ENCODE measurements at places on chromosomes 5 and 9.

GRCh38 chr9:131982671-131983239 is 96.9 kb downstream of the MED27 start:
- DNase-seq = no peak

DNA sequence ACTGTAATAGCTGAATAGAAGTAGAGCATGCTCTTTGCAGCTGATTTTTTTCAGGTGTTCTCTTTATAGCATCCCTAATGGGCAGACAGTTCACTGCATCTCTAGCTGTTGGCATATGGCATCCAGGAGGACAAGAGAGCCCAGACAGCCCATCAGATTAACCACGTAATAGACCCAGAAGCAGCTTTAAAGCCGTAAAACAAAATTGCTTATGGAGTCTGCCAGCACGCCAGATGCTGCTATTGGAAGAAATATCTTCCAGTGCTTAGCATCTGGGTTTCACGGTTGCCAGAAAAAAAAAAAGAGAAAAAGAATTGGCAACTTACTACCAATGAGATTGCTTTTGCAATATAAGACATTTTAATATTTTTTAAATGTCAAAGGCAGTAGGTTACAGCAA is 869.4 kb upstream of the NUDT12 start:
- DNase-seq = no peak

DNA sequence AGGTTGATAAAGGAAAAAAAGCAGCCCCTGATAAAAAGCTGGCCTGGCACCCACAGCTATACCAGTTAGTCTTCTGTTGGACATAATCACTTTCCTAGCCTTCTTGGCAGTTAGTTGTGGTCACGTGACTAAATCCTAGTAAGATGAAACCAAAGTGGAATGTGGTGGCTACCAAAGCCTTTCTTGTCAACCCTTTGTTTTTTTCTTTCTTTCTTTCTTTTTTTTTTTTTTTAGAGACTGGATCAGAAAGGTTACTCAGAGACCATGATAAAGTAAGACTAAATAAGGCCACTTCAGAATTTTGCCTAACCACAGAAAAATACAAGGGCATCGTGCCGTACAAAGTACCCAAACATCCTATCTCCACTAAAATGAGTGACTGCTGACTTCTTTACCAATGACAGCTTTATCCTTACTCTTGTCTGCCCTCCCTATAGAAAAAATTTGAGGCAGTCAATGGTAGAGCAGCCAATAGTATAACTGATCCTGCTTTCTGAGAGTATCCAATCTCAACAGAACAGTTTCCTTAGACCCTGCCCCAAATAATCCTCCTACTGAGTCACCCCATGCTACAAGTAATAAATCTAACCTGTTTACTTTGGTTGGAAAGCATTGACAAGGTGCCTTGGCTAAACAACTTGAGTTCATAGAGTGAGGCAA is 14.2 kb upstream of the KIF27 start:
- no peak for DNase-seq

- DNase-seq = no peak
Observed at GRCh38 chr5:157864067-157864466, 5.1 kb upstream of the CLINT1 start.

DNA sequence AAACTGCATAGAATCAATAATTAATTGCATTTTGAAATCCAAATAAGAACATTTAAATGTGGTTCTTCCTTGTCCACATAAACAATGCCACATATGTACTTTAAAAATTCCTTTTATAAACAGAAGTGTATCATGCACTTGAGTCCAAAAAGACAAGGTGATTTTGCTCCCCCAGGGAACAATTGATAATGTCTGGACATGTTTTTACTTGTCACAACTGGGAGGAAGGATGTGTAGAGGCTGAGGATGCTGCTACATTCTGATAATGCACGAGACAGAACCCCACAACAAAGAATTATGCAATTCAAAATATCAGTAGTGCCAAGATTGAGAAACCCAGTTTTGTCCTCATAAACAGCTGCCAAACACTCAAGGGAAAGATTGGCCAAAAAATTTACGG is 181.1 kb upstream of the ISL1 start:
- no peak for DNase-seq

DNA sequence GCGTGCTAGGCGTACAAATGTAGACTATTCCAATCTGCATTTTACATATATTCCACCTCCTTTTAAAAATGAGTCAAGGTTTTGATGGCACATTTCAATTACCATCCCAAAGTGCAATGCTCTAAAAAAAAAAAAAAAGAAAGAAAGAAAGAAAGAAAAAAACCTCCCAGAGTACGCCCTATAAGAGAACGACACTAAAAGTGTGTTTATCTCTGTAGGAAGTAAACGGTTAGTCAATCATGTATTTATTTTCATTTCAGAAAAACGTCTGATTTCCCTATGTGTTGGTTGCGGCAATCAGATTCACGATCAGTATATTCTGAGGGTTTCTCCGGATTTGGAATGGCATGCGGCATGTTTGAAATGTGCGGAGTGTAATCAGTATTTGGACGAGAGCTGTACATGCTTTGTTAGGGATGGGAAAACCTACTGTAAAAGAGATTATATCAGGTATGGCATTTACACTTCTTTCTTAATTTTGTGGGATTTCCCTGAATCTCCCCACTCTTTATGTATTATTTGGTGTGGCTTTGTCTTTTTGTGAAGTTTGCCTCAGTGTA is 1.1 kb downstream of the ISL1 start:
- DNase-seq = no peak

- peak; percentile 19 for DNase-seq
Observed at GRCh38 chr9:31347082-31347617, 1037.3 kb upstream of the ACO1 start.

DNA sequence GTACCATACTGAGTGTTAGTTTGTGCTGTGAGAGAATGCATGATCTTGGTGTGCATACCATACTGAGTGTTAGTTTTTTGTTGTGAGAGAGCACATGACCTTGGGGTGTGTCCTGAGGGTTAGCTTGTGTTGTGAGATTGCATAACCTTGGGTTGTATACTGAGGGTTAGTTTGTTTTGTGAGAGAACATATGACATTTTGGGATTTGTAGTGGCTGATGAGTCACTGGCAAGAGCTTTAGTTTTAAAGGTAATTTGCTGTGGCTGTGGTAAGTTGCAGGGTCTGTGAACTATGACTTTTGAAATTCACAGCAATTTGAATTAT is 1068.3 kb upstream of the EDIL3 start:
- DNase-seq = no peak

DNA sequence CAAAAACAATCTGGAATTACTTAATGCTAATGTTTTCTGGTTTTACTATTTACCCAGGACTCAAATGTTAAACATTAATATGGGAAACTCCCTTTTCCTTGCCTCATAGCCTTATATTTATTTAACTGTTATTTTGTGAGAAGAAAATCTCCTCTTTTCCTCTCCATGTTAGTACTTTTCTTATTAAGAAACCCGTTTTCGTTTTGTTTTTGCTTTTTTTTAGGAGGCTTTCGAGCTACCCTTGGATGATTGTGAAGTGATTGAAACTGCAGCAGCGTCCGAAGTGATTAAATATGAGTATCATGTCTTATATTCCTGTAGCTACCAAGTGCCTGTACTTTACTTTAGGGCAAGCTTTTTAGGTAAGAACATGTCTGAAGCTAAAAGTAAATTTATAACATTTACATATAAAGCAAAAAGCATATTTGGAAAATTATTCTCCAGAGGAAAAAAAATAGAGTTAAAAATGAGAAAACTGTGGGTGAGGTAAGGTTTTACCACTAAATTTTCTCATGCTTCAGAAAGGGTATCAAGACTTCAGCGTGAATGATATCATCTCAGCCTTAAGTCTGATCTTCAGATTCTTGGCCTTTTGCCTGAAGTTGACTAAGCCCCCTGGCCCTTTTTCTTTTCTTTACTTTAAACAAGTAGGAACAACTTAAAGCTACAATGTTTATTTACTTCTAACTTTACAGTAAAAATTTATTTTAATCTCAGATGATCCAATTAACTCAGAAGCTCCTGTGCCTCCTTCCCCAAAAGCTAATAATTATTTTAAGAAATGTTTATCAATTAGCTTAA is 113.8 kb downstream of the RPS23 start:
- DNase-seq = no peak

DNA sequence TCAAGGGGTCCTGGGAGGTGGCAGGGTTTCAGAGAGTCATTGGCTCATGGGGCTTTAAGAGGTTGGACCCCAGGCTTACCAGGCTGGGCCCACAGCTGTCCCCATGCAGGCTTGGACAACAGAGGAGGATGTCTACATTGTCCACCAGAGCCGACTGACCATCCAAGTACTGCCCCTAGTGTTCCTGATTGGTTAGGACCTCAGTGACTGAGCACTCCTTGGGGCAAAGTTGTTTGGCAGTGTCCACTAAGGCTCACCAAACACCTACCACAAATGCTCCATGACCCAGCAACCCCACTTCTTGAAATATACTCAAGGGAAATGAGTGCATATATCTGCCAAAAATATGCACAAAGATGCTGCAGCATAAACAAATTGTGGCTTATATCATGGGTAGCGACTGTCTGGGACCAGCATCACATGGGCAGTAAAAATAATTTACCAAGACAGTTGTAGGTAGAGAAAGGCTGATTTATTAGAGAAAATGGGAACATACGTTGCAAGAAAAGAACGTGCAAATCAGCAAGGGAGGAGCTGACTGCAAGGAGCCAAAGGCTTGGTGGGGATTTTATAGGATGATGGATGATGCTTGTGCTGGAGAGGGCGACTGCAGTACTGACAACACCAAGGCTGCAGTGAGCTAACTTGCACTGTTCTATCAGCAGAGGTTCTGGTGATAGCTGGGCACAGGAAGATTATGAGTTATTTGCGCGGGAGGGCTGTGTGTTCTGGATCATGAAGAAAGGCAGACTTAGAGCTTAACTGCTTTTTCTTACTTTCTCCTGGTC is 265.2 kb downstream of the GADD45G start:
- DNase-seq = no peak

- DNase-seq = no peak
Observed at GRCh38 chr5:62742207-62742606, 163.6 kb downstream of the LRRC70 start.

DNA sequence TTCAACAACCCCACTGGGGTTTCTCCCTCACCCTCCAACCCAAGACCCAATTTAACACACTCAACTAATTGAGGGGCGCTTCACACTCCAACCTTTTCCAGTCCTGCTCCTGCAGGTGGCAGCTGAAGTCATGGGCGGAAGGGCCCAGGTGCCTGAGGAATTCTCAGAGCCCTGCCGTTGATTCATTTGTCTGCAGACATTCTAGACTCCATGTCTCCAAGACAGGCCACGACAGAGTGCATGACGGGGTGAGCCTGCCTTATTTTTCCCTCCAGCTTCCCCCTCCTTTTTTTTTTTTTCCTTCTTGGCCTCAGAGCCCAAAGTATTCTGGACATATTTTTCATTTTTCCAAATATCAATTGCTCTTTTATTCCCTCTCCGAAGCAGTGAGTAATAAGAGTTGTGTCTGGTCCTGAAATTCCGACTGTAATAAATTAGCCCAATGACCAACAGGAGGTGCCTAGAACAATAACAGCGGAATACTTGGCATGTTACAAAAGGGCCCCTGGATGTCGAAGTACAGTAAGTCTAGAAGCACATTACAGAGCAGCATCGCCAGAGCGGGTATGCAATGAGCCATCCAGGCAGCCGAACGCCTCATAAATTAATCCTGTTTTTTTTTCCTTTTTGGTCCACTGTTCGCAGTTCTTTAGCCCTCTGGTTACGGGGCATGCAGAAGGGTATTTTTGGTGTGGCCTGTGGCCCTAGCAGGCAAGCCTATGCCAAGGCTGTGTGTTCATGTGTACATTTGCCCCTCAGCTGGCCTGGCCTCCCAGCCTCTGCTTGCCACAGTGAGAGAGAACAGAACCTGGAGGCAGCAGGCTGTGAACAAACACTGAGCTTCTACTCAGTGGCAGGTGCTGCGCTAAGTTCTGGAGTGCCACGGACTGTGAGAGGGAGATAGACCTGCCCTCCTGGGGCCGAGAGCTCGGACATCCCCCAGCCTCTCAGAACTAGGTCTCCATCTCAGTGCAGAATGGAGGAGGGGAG is 8.6 kb upstream of the SMIM23 start:
- no peak for DNase-seq

GRCh38 chr9:34216325-34216724 is 37.5 kb downstream of the UBAP1 start:
- no peak for DNase-seq

- DNase-seq = no peak
Observed at GRCh38 chr5:61308712-61309111, 23.3 kb upstream of the ZSWIM6 start.

- DNase-seq = no peak
Observed at GRCh38 chr9:129033216-129033615, 3.2 kb upstream of the MIGA2 start.

- DNase-seq = no peak
Observed at GRCh38 chr5:133455676-133456075, 156.7 kb downstream of the FSTL4 start.

GRCh38 chr9:134704498-134704897 is 62.9 kb downstream of the COL5A1 start:
- DNase-seq = no peak

- DNase-seq = no peak
Observed at GRCh38 chr5:103669615-103670014, 107.0 kb upstream of the NUDT12 start.

GRCh38 chr9:87883990-87884389 is 1.3 kb downstream of the SPATA31E1 start:
- DNase-seq = no peak

- DNase-seq = no peak
Observed at GRCh38 chr5:164207646-164208045, 702.2 kb downstream of the MAT2B start.

DNA sequence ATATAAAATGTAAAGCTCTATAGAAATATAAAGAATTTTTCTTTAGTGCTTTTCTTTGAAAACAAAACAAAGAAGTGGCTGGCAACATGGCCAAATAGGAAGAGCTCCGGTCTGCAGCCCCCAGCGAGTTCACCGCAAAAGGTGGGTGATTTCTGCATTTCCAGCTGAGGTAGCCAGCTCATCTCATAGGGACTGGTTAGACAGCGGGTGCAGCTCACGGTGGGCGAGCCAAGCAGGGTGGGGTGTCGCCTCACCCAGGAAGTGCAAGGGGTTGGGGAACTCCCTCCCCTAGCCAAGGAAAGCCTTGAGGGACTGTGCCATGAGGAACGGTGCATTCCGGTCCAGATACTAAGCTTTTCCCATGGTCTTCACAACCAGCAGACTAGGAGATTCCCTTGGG is 21.0 kb upstream of the TIMD4 start:
- no peak for DNase-seq

GRCh38 chr9:2337627-2338026 is 284.0 kb upstream of the VLDLR start:
- no peak for DNase-seq

DNA sequence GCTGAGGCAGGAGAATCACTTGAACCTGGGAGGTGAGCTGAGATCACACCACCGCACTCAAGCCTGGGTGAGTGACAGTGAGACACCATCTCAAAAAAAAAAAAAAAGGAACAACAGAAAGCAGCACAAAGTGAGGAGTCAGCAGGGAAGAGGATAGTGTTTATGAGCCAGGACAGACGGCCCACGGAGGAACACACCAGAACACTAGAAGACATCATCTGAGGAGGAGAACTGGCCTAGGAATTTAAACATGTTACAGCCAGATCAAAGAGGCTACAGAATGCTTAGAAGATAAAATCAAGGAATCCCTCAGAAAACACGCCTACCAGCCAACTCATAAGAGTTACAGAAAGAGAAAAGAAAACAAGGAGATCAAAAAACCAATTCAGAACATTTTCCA is 12.2 kb downstream of the UBAC1 start:
- DNase-seq = no peak

GRCh38 chr5:7415587-7416535 is 19.9 kb downstream of the ADCY2 start:
- no peak for DNase-seq
